ENCODE measurements at places on chromosomes 5 and 9. TPM values are rescaled to one million over a fixed set of nuclear protein-coding genes. Genes with fewer than 3 reads are reported as not detected.
A peak's percentile ranks its signal among the peaks of the same experiment; 100 is the strongest.

DNA sequence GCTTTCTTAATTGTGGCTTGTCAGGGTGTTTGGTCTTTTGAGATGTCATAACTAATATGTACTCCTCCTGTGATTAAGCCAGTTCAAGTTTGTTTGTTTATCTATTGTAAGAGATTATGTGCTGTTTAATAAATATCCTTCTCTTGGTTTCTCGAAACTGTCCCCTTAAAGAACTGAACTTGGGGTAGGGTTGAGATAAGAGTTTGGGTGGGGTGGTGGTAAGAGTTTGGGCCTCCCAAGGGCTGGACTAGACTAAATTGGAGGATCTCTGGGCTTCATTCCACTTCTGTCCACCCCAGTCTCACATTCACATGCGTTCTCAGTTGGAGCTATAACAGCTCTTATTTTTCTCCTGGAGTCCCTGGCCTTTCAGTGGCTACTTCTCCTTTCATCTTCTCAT, 38.2 kb downstream of the AQP7 start:
- no peak for DNase-seq

- no peak for DNase-seq
Measured at GRCh38 chr5:153767221-153768188, 271.2 kb downstream of the FAM114A2 start.

DNA sequence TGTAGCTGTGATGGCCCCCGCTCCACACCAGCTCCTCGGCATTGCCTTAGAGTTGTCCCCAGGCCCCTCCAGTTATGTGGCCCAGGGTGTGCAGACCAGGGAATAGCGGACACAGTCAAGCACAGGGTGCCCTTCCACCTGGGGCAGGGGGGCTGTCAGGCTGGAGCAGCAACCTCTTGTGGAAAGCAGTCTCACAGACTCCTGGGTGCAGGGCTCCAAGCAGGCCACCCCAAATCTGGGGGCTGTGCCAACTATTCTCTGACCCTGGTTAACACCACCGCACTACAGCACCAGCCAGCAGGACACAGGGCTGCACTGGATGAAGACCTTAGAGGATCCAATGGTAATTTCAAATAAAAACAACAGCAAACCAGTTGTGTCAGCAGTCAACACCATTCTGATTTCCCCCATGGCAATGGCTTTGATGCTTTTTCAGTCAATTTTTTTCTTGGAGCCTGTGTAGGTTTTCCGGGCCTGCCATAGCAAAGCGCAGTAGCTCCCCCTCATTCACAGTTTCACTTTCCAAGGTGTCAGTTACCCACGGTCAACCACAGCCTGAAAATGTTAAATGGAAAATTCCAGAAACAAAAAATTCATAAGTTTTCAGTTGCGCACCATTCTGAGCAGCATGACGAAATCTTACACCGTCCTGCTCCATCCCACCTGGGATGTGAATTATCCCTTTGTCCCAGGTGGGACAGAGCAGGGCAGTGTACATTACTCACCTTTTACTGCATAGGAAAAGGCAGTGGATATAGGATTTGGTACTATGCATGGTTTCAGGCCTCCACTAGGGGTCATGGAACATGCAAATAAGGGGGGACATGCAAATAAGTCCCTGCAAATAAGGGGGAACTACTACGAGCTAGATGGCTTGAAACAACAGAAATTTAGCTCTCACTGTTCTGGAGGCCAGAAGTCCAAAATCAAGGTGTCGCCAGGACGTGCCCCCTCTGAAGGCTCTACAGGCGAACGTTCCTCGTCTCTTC, 49.0 kb downstream of the C5orf15 start:
- no peak for DNase-seq

- DNase-seq, result no peak
Measured at GRCh38 chr9:107635803-107636174, 146.2 kb upstream of the KLF4 start.

GRCh38 chr5:177487975-177488374, 9.4 kb downstream of the PDLIM7 start:
- no peak for DNase-seq

- DNase-seq, result no peak
Measured at GRCh38 chr5:171579976-171580411, 160.5 kb downstream of the FGF18 start.

GRCh38 chr5:6603643-6604042, 29.2 kb downstream of the NSUN2 start:
- no peak for DNase-seq

- DNase-seq, result peak; percentile 38
Measured at GRCh38 chr5:43073597-43074546, 33.8 kb upstream of the ANXA2R start.

DNA sequence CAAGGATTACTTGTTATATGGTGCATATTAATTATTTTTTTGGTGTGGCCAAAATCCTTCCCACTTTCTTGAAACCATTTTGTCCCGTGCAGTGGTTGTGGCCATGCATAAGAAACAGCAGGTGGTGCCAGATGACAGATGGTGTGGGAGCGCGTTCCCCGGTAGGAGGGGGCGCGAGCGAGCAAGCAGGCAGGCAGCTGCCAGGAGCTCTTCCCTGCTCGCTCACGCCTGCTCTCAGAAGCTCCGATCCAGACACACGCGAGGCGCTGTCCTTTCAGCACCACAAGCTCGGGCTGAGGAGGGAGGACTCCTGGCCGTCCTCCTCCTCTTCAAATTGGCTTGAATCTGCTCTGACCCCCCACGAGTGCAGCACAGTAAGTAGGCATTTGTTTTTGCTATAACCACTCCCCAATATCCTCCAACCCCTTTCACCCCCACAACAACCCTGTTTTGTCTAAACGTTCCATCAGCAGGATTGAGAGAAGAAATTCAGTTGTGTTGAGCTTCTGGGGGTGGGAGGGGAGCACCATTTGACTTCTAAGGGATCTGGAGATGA, at the start of gene NSG2:
TSS of gene NSG2 (plus strand) at position 237 of the 556 bp plus-strand sequence. CDS start 1,050 bp downstream, outside the sequence.
- peak; percentile 38 for DNase-seq

DNA sequence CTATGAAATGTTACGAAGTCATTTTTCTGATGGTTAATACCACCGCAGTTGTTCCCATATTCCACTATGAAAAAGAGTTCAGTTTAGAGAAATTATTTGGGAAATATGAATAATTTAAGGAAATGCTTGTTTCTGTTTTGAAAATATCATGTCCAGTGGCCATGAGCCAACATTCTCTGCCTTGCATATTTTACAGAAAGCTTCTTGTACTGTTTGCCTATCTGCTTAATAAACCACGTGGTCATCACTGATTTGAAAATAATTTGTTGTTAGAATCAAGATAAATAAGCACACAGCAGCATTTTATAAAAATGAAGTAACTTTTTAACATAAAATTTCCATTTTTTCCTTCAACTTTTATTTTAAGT, 381.5 kb upstream of the CDH18 start:
- DNase-seq, result no peak

- DNase-seq, result no peak
Measured at GRCh38 chr5:68088302-68088701, 127.3 kb upstream of the PIK3R1 start.

DNA sequence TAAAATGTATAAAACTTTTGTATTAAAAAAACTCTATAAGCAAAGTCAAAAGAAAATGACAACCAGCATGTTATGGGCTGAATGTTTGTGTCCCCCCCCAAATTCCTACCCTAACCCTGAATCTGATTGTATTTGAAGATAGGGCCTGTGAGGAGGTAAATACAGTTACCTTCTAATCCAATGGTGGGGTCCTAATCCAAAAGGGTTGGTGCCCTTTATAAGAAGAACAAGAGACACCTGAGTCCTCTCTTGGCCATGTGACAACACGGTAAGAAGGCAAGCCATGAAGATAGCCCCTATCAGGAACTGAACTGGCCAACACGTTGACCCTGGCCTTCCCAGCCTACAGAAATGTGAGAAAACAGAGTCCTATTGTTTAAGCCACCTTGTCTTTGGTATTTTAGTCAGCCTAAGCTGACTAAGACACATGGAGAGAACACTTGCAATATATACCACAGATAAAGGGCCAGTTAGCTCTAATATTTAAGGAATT, 49.7 kb upstream of the AKNA start:
- no peak for DNase-seq

GRCh38 chr9:9142001-9142400, 1342.4 kb upstream of the DMAC1 start:
- no peak for DNase-seq

GRCh38 chr9:109162677-109163076, 4.4 kb downstream of the FRRS1L start:
- no peak for DNase-seq

- DNase-seq, result no peak
Measured at GRCh38 chr9:12771891-12772290, 2.9 kb upstream of the LURAP1L start.

DNA sequence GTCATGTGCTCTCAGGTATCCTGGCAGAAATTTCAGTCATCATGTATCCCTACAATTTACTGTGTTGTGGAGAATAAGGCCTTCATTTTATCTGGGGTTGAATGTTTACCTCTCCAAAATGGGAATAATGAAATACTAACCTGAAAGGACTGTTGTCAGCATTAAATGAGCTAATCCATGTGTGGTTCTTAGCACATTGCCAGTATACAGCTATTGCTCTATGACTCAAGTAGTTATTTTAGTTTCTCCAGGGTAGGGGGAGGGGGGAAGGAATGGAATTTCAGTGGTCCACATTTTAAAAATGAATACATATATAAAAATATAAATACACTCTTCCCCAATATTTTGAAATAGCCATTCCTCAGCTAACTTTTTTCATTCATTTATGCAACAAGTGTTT, 3.5 kb downstream of the PAM start:
- no peak for DNase-seq

GRCh38 chr5:124650147-124650561, 96.3 kb downstream of the ZNF608 start:
- no peak for DNase-seq

- DNase-seq, result no peak
Measured at GRCh38 chr5:134555890-134556311, 30.4 kb downstream of the JADE2 start.

DNA sequence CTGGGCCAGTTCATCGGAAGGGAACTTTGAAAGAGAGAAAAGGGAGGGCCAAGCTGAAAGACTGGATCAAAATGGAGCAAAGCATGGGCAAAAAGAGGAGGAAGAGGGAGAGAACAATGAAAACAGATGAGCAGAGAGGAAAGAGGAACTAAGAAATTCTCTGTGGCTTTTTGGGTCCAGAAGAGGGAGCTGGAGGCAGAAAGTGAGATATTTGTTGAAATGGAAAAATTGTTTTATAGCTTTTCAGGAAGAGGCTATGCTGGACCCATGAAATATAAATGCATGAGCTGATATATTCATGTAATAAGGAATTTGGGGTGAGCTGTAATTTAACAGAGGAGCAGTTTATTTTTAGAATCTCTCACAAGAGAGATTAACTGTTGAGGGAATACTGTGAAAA, 457.3 kb downstream of the DMAC1 start:
- no peak for DNase-seq

DNA sequence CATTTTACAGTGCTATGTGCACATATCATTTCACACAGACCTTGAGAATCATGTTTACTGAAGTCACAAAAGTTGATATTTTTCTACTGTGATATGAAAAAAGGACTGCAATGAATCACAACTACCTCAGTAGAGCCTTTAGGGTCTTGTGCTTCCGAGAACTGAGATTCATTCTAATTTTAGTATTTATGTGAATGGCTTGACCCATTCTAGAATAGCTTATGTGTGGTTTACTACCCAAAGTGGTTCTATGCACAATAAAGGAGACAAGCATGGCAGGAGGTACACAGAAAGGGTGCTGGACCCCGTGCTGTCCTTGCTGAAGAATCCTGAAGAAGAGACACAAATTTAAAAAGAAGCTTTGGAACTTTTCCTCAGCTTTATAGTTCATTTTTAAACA, 28.2 kb downstream of the MEF2C start:
- DNase-seq, result no peak

DNA sequence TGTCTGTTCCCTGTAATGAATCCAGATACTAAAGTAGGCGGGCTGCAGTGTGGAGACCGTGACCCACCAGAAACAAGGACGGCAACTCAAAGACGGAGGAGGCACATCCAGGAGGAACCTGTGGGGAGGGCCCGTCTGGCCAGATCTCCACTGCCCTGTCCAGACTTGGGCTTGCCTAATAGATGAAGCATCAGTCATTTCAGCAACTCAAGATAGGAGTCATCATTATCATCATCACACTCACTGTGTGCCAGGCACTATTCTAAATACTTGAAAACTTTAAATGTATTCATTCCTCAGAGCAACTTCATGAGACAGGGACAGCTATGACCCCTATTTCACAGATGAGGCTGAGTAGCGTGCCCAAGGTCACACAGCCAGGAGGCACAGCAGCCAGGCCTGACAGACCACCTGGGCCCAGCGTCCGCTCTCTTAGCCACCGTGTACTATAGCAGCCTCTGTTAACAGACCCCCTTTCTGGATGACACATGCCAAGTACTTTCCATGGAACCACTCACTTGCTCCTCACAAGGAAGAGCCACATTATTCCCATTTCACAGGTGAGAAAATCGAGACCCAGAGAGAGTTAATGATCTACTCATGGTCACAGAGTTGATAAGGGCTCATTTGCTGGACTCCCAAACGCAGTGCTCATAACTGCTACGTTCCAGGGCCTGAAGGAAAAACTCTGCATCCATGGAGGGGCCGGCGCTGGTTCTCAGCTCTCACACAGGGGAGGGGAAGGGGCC, 4.9 kb upstream of the IL4 start:
- DNase-seq, result no peak

- DNase-seq, result no peak
Measured at GRCh38 chr5:8471581-8471980, 602.6 kb downstream of the MTRR start.

- DNase-seq, result no peak
Measured at GRCh38 chr9:100992632-100993031, 35.9 kb upstream of the PLPPR1 start.

DNA sequence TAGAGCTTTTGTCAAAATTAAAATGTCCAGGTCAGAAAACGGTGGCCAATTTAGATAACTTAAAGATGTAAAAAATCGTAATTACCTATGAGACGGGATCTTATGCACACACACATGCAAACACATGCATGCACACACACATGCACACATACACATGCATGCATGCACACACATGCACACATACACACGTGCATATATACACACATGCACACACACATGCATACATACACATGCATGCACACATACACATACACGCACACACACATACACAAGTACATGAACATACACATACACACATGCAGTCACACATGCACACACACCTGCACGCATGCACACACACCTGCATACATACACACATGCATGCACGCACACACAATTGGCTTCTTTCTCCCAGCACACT, 362.0 kb downstream of the IRX1 start:
- no peak for DNase-seq

Gene HRCT1
- total RNA-seq, result not detected

Gene STC2
- 32.2 TPM for total RNA-seq

Gene CCL28
- 5.8 TPM for total RNA-seq

Gene DPYSL3
- 1.1 TPM for total RNA-seq

Gene RGS14
- total RNA-seq, result 13.5 TPM

Gene SLC25A2
- 0.28 TPM for total RNA-seq

Gene SOX30
- not detected for total RNA-seq

Gene DAB2
- total RNA-seq, result 1.7 TPM

Gene SPARC
- total RNA-seq, result 228 TPM

Gene PCDHA9
- 0.21 TPM for total RNA-seq

Gene ANKDD1B
- 0.10 TPM for total RNA-seq

Gene GPR150
- 0.54 TPM for total RNA-seq

Gene DOCK8
- total RNA-seq, result 1.4 TPM

Gene DNAH5
- total RNA-seq, result 8.0 TPM

Gene CD274
- 0.21 TPM for total RNA-seq

Gene GFRA3
- 1.5 TPM for total RNA-seq

Gene TSSK1B
- not detected for total RNA-seq

Gene XRCC4
- total RNA-seq, result 12.5 TPM
